ENCODE measurements at places on chromosomes 5 and 9.

- DNase-seq, result no peak
Measured at GRCh38 chr9:33431420-33431819, 16.0 kb downstream of the AQP3 start.

DNA sequence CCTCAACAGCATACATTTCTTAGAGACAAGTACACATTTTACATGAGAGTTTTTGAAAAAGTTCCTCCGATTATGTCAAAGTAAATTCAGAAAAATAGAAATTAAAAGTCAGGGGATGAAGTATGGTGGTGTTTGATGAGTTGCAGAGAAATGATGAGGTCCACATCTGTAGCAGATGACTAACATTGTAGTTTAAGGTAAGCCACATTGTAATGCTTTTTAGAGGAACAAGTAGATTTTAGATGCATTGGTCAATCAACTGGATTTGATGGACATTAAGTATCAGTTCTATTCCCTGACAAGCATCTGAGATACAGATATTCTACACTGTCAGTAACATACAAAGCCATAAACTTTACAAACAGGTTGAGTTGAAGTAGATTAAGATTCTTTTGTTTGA is 402.4 kb upstream of the RORB start:
- no peak for DNase-seq

- no peak for DNase-seq
Measured at GRCh38 chr5:50401336-50401735, 39.8 kb downstream of the EMB start.

DNA sequence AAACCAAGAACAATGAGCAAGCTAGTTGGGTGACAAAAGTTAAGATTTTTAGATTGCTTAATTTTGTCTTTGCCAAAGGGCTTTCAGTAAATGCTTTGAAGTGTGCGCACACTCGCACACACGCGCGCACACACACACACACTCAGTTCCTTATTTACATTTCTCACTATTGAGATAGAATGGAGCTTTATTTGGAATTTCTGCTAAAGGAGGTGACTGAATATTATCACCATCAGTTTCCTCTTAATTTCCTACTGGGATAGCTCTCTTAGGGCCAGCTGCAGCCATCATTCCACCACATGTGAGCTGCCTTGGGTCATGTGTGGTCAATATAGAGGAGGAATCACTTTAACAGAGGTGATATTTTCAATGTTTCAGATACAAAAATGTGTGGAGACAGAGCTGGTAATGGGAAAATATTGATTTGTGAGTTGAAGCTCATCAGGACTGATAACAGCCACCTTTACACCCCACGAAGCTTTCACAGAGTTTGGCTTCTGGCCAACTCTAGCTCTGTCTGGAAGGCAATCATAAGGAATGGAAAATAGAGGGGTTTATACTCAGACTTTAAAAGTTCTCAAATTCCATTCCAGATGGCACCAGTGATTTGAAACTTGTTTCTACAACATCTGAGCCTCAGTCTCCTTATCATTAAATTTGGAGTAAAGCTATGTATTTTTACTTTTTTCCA is 99.9 kb downstream of the MACIR start:
- no peak for DNase-seq

DNA sequence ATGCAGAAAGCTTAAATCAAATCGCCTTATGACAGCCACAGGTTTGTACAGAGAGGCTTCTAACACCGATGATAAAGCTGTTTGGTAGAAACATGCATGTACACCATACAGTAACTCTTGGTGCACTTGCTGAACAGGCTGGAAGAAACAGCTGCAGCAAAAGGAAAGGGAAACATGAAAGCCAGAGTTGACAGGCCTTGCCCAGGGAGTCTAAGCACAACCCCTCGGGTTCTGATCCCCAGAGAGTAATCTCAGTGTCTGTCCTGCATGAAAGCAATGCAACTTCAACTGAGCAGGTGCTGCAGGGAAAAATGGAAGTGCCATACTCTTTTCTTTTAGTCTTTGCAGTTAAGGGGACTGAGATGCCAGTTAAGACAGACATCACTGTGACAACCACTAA is 419.9 kb downstream of the BNC2 start:
- no peak for DNase-seq

DNA sequence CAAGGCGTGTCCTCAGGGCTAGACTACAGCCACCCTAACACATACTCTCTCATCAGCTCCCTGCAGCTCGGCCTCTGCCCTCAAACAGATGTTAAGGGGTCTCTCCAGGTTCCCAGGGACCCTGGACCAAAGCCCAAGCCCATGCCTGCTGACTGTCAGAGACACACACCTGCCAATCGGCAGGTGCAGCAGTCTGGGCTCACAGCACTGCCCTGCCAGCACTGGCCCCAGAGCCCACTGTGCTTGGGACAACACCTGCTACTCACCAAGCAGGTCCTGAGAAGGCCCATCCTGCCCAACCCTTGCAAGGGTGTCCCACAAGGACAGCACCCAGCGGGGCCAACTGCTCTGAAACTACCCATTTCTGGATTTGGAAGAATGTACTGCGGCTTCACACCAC is 20.2 kb upstream of the ZDHHC11 start:
- DNase-seq, result no peak

- DNase-seq, result no peak
Measured at GRCh38 chr5:133983674-133984073, 15.2 kb upstream of the C5orf15 start.

GRCh38 chr5:108634617-108635288 is 112.9 kb upstream of the FER start:
- DNase-seq, result no peak

DNA sequence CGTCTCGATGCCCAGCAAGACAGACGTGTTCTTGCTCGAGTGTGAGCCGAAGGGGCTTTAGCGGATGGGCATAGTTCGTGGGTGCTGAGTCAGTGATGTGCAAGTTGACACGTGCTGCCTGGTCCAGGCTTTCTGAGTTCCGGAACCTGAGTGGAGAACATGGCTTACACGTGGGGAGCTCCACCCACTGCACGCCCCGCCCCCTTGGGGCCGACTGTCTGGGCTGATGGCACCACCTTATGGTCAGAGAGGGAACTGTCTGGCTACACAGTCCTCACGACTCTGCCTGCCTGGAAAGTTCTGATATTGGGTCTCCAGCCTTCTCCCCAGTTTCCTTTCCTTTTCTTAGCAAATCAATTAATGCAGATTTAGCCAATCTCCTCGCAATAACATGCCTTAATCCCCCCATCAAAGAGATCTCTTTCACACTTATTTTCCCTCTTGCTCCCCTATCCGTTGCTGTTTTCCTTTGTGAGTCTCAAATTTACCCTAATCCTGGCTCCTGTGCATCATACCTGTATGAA is 3.8 kb upstream of the STC2 start:
- DNase-seq, result peak; percentile 60

DNA sequence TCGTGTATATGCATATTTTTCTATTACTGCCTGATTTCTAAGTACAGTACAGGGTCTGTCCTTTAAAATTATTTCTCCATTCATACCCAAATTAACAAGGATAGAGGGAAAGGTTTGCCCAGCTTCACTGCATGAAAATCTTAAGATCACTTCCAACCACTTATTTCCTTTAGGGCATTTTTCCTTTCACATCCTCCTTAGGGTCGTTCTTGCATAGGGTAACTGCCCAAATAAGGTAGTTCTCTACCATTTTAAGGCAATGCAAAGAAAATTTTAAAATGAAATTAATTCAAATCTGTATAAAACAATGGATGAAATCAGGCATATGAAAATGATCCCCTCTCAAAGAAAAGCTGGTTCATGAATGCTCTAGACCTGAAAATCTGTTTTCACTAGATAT is 4.1 kb upstream of the CDC20B start:
- DNase-seq, result no peak

- no peak for DNase-seq
Measured at GRCh38 chr9:105859428-105860091, 165.2 kb downstream of the TMEM38B start.

DNA sequence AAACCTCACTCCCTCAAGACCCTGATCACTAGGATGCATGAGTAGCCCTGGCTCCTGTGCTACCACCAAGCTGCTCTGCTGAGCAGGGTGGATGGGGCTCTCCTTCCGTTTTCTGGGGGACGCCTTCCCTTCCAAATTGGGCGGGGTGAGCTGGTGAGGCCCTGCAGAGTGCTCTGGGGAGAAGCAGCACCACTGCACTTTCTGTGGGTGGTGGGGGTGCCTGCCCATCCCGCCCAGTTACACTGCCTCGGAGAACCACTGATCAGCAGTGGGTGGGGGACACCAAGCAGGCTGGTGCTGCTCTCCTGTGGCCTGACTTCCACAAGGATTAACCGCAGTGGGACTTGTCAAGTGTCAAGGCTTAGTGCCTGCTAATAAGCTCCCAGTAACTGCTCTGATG is 19.0 kb downstream of the GFPT2 start:
- DNase-seq, result no peak

DNA sequence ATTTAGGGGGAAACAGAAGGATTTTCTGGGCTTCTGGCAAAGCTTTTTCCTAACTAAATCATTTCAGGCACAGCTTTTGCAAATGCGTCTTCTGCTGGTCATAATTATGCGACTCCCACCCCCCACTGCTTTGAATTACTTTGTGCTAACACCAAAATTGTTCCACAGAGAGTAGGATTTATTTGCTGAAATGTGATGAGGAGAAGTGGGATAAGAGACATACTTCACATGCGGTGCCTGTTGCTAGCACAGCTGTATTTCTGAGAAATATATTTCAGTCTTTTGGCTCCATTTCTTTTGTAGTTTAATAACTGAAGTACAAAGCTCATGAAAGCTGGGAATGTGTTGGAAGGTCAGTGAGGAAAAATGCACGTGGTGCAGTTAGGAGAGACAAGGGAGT is 83.2 kb upstream of the TAS2R1 start:
- no peak for DNase-seq

- DNase-seq, result no peak
Measured at GRCh38 chr9:128439273-128439672, 16.5 kb upstream of the ODF2 start.

DNA sequence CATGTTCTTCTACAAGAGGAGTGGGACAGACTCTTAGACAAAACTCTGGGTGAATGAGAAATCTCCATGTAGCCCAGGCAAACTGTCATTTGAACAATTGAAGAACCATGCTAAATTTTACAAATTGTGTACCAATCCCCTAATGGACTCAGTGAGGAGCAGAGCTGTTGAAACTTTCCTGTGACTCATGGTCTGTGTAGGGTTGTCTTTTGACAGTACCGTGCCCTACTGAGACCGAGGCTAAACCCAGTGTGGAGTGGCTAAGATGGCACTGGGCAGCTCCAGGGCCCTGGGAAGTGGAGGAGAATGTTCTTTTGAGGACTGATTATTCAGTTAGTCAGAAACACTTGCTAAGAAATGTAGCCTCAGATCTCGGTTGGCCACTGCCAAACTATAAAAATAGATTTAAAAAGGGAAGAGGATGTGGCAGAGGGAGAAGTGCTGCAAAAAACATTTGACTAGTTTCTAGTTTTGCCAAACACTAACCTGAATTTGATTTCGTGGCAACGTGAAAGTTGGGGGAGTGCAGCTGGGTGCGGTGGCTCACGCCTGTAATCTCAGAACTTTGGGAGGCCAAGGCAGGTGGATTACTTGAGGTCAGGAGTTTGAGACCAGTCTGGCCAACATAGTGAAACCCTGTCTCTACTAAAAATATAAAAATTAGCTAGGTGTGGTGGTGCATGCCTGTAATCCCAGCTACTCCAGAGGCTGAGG is 24.7 kb downstream of the POU4F3 start:
- DNase-seq, result no peak

DNA sequence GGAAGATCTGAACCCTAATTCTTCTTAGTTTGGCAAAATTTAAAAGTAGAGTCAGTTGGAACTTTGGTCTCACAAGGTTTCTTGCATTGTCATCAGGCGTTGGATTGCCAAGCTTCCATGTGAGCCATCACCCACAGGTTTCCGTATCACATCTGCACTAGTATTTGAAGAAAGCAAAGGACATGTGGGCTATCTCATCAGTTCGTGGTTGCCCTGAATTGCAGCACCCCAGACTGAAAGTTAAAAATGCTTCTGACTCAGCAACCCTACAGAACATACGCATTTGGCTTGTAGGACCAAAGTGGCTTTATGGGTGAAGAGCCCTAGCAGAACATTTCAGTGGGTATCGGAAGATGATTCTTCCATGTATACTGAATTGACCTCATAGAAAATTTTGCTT is 358.0 kb downstream of the ENC1 start:
- DNase-seq, result no peak

DNA sequence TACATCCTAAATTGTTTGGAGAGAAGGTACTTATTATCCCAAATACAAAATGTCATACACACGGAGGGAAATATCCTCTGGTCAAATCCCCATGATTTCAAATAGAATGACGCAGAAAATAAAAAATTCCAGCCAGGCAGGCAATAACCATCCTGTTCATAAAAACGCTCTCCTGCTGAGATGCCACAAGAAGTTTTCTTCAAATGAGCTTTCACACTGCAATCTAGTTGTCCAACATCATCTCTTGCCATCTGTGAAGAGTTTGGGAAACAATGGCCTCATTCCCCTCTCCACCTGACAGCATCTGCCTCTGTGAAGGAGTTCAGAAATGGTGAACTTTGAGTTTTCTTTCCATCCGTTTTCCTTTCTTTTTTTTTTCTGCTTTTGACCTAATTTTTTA is 83.3 kb upstream of the SLC30A5 start:
- no peak for DNase-seq

DNA sequence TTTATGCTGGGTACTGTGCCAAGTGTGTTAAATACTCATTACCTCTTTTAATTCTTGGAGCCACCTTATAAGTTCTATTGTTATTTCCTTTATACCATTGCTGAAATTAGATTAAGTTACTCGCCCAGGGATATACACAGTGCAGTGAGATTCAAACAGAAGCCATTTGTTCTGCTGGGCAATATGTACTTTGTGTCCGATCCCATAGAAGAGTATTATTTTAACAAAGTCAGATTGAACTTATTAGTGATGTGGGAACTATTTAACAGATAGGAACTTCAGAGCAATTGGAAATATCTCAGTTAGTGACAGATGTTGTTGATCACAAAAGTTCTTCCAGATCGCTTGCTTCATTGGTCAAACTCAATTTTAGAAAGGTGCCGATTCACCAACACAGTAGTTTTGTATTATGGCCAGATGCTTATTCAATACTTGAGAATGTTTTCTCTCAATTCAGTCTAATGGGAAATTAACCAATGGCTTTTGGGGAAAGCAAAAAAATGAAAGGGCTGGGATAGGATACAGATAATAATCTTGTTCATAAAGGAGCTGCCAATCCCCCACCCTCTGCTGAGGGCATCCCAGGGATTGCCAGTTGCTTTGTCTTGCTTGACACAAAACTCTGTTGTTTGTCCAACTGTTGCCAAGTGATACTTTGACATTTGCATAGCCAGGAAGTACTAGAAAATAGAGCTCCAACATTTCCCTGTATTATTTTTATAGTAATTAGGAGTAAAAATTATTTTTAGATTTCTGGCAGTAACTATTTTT is 94.8 kb upstream of the SEMA6A start:
- DNase-seq, result no peak

Data from CD4-positive, alpha-beta T cell treated with Interleukin-6 for 4 hours (primary cell).